ENCODE measurements at places on chromosomes 11 and 22.

DNA sequence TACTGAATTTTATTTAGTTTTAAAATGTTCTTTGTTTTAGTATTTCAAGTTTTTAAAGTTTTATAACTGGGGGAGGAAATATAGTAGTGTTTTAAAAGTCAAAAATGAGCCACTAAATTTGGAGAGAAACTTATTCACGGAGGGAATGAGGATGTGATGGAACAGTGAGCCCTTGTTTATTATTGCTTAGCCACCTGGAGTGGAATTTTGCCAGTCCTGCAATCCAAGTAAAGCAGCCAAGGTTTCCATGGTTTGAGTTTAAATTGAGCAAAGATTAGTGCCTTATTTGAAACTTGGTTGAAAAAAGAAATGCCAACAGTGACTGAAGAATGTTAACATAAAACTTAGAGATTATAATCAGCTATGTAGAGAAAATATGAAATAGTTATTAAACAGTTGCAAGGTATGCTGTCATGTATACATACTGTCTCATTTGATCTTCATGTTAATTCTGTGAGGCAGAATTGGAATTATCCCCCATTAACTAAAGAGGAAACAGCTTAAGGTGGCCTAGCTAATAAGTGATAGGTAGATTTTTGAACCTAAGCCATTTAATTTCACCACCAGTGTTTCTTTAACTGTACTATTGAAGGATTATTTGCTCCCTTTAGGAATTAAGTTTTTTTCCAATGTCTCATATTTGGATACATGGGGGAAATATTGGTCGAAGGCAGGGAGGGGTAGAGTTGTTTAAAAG, 36.4 kb downstream of the SWAP70 start:
- no peak for DNase-seq

DNA sequence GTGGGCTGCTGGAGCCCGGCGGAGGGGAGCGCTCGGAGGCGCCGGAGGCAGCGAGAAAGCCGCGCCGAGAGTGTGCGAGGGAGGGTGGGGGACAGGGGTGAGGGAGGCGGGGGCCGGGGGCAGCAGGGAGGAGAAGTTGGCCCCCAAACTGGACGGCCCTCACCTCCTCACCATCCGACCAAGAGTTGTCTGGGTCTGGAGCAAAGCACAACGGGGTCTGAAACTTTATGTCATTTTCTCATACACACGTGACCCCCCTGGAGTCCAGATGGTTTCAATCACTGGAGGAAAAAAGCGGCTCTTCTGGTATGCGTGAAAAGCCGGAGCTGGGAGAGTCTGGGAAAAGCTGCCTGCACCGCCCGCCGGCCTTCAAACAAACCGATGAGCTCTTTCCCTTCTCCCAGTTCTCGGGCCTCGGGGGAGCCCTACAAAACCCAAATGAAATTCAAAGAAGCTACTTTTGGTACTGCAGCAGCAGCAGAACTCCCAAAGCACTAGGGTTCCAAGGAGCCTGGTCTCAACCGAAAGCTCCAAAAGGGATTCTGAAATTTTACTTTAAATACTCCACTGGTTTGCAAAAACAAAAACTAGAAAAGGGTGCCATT, 39.7 kb upstream of the AKIP1 start:
- no peak for DNase-seq

DNA sequence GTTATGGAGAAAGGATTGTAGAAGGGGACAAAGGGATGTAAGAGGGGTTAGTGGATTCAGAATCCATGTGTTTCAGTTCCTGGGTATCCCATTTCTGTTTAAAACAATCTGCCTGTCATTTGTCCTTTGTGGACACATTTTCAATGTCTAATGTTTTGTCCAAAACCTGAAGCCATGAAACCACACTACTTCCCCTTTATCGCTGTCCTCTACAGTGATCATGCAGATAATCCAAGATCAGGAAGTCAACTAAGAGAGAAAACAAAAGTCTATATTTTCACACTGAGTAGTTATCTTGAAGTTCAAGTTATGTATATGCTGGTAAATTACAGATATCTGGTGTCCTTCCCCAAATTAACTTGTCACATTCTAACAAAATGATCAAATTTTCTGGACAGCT, 457.0 kb downstream of the NTM start:
- no peak for DNase-seq

- no peak for DNase-seq
Observed at GRCh38 chr22:22893077-22893805, 5.6 kb downstream of the IGLL5 start.

GRCh38 chr11:8997451-8997850, 6.3 kb downstream of the NRIP3 start:
- DNase-seq, result no peak

DNA sequence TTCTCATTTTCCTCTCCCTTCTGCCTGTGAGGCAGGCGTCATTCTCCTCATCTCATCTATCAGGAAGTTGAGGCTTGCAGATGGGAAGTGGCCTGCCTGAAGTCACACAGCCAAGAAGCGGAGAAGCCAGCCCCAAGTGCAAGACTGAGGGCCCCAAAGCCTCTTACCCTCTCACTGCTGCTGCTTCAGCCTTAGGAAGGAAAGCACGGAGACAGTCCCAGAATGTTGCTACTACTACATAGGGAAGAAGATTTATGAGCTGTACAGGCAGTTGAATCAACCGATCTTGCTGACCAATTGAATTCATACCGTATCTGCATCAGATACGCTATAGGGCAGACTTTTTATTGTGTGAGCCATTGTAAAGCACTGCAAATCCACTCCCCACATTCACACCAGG, 89.0 kb downstream of the CWC15 start:
- no peak for DNase-seq

GRCh38 chr11:132127900-132128288, 757.5 kb downstream of the NTM start:
- DNase-seq, result no peak

GRCh38 chr11:67178421-67178820, 59.4 kb downstream of the KDM2A start:
- no peak for DNase-seq

GRCh38 chr11:68469642-68470041, 9.1 kb downstream of the PPP6R3 start:
- DNase-seq, result no peak

GRCh38 chr11:42237701-42238235, 778.3 kb upstream of the LRRC4C start:
- no peak for DNase-seq

- DNase-seq, result no peak
Observed at GRCh38 chr22:50253941-50254340, 2.9 kb upstream of the HDAC10 start.

DNA sequence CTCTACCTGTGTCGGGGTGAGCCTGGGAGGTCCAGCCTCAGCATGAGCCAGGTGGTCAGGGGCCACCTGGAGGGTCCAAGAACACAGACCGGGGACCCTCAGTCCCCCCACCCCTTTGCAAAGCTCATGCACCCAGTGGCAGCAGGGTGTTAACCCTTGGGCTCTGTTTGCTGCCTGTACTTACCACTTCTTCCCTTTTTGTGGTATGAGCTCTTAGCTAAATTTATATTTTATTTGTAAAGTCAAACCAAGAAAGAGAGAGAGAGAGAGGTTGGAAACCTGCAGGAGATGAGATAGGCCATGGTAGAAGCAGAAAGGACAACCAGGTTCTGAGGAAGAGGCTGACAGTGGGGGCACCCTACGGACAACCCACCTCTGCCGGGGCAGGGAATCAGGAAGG, 29.9 kb downstream of the IL10RA start:
- no peak for DNase-seq

DNA sequence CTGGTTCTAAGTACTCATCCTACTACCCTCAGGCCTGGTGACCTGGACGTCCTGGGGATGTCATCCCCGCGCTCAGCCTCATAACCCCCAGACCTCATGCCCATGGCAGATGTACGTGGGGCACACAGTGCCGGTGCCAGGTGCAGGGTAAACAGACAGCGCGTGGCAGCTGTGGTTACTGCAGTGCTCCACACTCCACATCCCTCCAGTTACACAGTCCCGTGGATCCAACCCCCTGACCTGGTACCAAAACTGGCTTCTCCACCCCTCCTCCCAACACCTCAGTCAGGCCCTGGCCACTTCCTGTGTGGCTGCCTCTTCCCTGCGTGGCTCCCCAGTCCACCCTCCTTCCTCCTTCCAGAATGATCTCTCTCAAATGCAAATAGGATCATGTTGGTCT, 95.2 kb downstream of the DSCAML1 start:
- DNase-seq, result no peak

GRCh38 chr11:130631119-130631518, 182.7 kb downstream of the ADAMTS15 start:
- no peak for DNase-seq

GRCh38 chr11:94184846-94185245, 56.2 kb downstream of the PANX1 start:
- DNase-seq, result no peak

- DNase-seq, result no peak
Observed at GRCh38 chr11:71496421-71496820, 30.6 kb upstream of the KRTAP5-7 start.

- no peak for DNase-seq
Observed at GRCh38 chr11:84580428-84580827, 1046.7 kb downstream of the DLG2 start.

- DNase-seq, result no peak
Observed at GRCh38 chr11:30483056-30483455, 103.1 kb downstream of the MPPED2 start.

GRCh38 chr22:47456031-47456430, 693.6 kb downstream of the TBC1D22A start:
- DNase-seq, result no peak

GRCh38 chr11:113435190-113435968, 39.8 kb downstream of the DRD2 start:
- no peak for DNase-seq

Data from activated CD4-positive, alpha-beta T cell treated with anti-CD3 and anti-CD28 coated beads, Interleukin-2, amount 10 ng/mL, durations not matched to agents 7 days and 5 days (primary cell).